ENCODE measurements at places on chromosomes 6 and 20.

GRCh38 chr6:26312501-26313397 is 52.2 kb upstream of the BTN3A2 start:
- peak; percentile 97 for DNase-seq

- no peak for DNase-seq
Measured at GRCh38 chr6:121886223-121886830, 450.9 kb downstream of the GJA1 start.

- DNase-seq: peak; percentile 55
Measured at GRCh38 chr6:33595001-33595846, 15.1 kb upstream of the BAK1 start.

- DNase-seq: no peak
Measured at GRCh38 chr6:137856138-137856898, 10.7 kb upstream of the TNFAIP3 start.

DNA sequence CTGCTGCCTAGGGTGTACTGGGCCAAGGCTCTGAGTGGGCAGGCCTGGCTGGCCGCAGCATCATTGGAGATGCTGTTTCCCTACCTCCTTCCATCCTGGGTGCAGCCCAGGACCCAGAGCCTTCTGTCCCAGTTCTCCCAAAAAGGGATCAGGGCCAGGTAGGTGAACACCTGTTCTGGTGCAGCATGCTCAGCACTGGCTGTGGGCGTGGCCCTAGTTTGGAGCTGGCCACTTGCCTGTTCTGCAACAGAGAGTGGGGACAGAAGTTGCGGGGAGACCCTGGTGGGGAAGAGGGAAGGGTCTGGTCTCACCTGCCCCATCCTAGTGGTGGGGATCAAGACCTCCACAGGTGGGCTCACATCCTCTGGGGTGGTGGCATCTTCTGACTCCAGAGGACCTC is 1.4 kb upstream of the ARMC12 start:
- DNase-seq: no peak

DNA sequence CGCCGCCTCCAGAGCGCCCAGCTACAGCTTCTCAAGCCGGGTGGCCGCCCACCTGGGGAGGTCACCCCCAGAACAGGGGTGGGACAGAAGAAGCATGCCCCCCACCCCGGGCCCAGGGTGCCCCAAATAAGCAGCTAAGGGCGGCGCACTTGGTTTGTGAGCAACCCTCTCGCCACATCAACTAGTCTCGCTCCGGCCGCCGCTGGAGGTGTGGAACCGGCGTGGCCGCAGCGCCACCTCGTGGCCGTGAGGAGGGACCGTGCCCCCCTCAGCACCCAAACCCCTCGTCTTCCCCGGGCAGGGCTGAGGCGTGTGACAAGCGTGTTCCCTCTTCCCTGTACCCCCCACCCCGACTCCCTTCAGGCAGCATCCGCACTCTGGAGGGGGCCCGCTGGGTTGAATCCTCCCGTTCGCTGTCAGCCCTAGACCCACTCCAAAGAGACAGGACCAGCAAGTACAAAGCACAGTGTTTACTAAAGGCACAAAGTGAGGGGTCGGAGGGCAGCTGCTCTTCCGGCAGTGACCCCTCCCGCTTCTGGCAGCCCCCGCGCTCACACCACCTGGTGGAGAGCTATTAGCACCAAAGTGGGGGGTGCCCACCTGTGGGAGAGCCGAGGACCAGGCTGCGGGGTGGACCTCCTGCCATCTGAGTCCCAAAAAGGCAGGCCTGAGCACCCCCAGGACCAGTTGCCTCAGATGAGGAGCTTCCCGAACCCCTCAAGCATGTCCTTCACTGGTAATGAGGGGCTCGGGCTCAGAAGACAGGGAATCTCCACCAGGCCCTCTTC is 45.4 kb downstream of the MDFI start:
- peak; percentile 8 for DNase-seq

GRCh38 chr6:32393665-32394420 is 13.1 kb downstream of the BTNL2 start:
- DNase-seq: no peak

DNA sequence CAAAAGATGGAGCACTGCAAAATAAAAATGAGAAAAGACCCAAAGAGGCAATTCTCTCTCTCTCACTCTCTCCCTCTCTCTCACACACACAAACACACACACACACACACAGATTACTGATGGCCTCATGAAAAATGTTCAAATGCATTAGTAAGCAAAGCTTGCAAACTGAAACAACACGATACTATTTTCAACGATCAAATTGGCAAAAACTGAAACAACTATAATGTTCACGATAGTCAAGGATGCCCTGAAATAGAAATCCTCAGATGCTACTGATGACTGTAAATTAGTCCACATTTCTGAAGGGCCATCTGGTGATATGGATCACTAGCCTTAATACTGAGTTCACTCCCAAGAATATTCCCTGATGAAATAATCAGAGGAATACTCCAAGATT is 100.8 kb downstream of the TRERF1 start:
- no peak for DNase-seq

GRCh38 chr6:43038727-43039126 is 14.9 kb downstream of the CUL7 start:
- DNase-seq: no peak

GRCh38 chr6:152404086-152404857 is 232.9 kb downstream of the SYNE1 start:
- peak; percentile 86 for DNase-seq

- no peak for DNase-seq
Measured at GRCh38 chr20:56683077-56683865, 54.2 kb downstream of the TFAP2C start.

DNA sequence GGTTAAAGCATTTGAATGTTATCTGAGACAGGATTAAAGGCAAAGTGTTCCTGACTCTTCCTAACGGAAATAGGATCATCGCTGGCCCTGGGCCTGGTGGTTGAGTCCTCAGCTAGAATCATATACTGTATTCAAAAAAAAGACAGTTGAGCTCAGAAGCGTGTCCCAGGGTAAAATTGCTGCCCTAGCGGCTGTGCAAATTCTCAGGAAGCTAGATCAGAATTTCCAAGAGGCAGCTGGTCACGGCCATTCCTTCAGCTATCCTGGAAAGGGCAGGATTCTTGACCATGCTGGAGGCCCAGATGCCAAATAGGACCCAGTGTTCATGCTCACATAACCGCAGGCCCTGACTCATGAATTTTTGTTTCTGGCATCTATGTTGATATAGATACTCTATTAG is 67.4 kb downstream of the STMND1 start:
- no peak for DNase-seq

DNA sequence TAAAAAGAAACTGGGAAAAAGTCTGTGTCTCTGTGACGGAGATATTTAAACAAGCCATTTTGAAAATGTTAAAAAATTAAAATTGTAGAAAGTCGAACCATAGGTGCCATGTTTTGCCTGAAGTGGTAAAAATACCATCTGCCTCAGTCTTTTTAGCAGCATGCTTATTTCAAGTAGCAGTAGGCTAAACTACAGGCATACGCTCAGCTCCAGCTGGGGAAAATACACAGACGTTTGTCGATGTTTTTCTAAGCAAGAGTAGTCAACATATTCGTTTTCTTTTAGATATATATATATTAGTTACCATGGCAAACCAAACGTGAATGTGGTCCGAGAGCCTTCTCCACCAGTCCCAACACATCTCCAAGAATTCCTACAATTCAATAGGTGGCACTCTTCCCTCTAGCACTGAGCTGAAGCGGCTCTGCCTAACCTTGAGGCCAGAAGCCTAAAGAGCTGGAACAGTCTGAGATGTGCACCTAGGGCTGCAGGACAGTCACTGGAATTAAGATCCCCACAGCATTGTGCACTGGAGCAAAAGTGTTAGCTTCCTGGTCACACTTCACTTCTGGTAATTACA is 70.2 kb upstream of the BEND3 start:
- no peak for DNase-seq

GRCh38 chr6:13113376-13113775 is 215.0 kb downstream of the TBC1D7 start:
- DNase-seq: no peak

DNA sequence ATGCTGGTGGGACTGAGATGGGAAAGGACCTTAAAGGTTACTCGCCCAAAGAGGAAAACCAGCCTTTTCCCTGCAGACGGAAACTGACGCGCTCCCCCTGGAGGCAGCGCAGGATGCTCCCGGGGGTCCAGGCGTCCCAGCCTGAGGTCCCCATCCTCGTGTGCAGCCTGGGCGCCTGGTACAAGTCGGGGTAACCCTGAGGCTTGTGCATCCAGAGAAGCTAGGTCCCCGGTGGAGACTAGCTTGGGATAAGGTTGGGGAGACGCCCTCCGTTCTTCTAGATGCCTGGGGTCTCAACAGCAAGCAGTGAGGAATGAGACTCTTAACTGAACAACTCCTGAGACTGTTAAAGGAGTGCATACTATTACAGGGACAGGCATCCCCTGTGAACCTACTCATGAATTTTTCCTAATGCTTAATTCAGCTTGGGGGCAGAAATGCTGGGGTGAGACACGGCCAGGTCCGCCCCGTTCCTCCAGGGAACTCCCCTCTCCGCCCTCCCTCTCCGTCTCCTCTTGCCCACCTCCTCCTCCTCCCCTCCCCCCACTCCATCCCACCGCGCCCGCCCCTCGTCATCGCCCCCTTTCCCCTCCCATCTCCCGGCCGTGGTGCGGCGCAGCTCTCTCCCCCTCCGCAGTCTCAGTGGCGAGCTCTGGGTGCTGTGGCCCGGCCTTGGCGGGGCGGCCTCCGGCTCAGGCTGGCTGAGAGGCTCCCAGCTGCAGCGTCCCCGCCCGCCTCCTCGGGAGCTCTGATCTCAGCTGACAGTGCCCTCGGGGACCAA is at the start of gene PRSS35:
Gene PRSS35 (plus strand): TSS at position 634 of the 781 bp plus-strand sequence. CDS start 10,908 bp downstream, outside the sequence.
- DNase-seq: peak; percentile 15

GRCh38 chr6:2883673-2884072 is 19.4 kb downstream of the SERPINB9 start:
- no peak for DNase-seq

DNA sequence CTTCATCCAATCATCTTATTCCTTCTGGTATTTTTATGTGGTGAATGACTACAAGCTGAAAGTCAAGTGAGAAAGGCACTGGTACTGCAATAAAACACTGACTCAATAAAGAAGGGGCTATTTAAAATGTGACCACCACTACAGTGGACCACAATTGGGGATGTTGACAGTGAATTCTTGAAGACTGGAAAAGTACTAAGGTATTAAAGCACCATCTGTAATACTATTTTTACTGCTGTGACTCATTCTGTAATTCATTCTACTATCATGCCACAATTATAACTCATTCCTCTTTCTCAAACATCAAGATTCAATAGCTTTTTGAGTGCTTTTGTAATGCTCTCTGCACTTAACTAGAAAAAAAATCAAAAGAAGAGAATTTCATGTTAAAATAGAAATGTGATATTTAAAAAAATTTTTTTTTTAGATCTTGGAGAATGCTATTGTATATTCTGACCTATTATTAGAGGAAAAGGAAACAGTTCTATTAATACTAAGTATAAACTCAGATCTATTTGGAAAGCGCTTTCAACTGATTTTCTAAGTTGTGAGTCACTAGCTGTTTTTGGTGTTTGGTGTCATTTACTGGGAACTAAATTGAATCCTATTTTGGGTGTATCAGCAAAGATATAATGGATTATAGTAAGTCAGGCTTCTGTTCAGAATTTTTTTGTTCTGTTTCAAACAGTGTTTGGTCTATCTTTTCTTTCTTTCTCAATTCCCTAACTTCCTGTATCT is 104.7 kb upstream of the TMEM170B start:
- peak; percentile 91 for DNase-seq

- no peak for DNase-seq
Measured at GRCh38 chr6:122622479-122622878, 12.3 kb downstream of the PKIB start.

DNA sequence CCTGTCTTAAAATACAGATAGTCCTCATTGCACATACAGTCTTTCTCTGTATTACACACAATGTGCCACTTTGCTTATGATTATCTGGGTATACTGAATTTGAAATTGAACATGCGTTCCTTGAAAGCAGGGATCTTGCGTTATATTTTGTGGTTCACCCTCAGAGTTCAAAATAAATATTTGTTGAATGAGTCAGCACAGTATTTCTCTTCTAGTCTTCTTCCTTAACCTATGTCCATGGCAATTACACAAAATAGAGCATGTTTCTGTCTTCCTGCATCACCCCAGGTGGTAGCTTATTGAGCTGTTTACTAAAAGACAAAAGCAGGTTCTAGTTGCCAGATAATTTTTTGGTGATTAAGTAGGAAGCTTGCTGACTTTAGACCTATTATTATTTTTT is 272.9 kb upstream of the FERMT1 start:
- DNase-seq: peak; percentile 58

DNA sequence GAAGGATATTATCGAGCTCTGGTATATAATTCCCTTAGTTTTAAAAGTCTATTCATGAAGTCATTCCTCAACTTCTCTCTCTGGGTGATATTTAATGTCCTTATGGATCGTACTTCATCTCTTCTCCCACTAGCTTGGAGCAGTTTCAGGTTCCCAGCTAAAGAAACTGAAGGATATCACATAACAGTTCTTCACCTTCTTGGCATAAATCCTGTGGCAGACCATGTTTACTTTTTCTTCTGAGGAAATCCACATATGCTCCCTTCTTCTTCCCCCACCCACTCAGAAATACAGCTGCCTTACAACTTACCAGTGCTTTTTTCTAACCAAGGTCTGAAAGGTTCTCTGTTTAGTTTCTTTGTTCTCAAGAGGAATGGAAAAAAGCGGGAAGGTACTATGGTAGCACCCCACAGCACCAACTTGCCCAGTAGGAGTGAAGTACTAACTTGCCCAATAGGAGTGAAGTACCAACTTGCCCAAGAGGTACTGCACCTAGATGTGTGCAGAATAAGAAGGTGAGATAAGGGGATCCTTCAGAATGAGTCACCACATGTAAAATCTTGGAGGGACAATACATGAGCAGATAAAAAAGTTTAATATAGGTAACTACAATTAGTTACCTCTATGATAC is 53.1 kb downstream of the TSPYL4 start:
- no peak for DNase-seq

- DNase-seq: no peak
Measured at GRCh38 chr6:163281634-163282033, 132.9 kb upstream of the QKI start.

DNA sequence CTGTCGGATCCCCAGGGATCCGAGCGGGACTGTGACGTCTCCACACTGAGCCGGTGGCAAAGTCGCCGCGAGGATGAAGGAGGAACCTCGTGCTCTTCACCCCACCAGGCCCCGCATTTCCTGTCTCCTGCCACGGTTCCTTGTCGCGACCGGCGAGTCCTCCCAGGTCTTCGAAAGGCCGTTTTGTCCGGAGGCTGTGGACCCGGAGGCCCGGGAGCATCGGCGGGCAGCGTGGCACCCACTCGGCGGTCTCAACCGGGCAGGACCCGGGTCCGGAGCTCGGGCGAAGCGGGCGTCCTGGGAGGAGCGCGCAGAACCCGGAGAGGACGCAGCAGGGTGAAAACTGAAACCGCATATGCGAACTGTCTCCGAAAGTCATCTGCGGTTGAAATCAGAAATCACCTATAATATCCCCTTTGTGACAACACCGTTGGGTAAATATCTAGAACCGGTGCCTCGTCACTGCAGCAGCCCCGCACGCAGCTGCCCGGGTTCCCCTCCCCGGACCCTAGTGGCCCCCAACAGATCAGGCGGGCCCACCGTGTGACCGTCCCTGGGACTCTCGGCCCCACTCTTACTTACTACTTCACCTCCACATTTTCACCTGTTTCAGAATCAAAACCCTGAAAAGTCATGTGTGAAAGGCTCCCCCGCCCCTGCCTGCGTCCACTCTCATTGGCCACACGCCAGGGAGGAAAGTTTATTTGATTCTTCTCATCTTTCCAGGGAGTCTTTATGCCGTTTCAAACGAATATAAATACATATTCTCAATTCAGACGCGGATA is 3.1 kb upstream of the ULBP2 start:
- no peak for DNase-seq

GRCh38 chr20:961768-962167 is 40.3 kb downstream of the RSPO4 start:
- no peak for DNase-seq
